ENCODE measurements at places on chromosomes 3 and 15. TPM values are rescaled to one million over a fixed set of nuclear protein-coding genes. Genes with fewer than 3 reads are reported as not detected.

RTP4 gene
- total RNA-seq: 3.6 TPM

GOLGA8G gene
- not detected for total RNA-seq

OR5K2 gene
- total RNA-seq: not detected

- no peak overlapping the region for H3K27ac ChIP-seq
- H3K4me1 ChIP-seq: no peaks in the 10 kb centered on the region
- H3K36me3 ChIP-seq: no peaks in the 10 kb centered on the region
- no peaks in the 10 kb centered on the region for H3K27me3 ChIP-seq
- no peak overlapping the region for H3K4me3 ChIP-seq
Observed at GRCh38 chr15:64740311-64741170, 34.8 kb downstream of the RBPMS2 start.

- peaks cover 19% of the 10 kb centered on the region for H3K36me3 ChIP-seq
Observed at GRCh38 chr3:171190668-171191067, 164.1 kb upstream of the SLC2A2 start.

FANCI gene
- 180 TPM for total RNA-seq

- no peak overlapping the region for H3K4me3 ChIP-seq
- peaks cover 37% of the 10 kb centered on the region for H3K36me3 ChIP-seq
- H3K4me1 ChIP-seq: peaks cover 11% of the 10 kb centered on the region
- H3K27me3 ChIP-seq: no peaks in the 10 kb centered on the region
- peak overlapping the region; percentile 20 for H3K27ac ChIP-seq
Observed at GRCh38 chr15:77034695-77035489, 36.0 kb downstream of the TSPAN3 start.

KPNA1 gene
- 47.4 TPM for total RNA-seq

GRCh38 chr3:152325136-152325535, 56.4 kb downstream of the MBNL1 start:
- peaks cover 36% of the 10 kb centered on the region for H3K36me3 ChIP-seq
- no peak overlapping the region for H3K4me3 ChIP-seq
- no peak for DNase-seq
- H3K27ac ChIP-seq: peak overlapping the region; percentile 31

MYO1E gene
- total RNA-seq: 20.3 TPM

GRCh38 chr3:47404955-47405790, 24.4 kb downstream of the PTPN23 start:
- H3K4me3 ChIP-seq: no peak overlapping the region
- no peaks in the 10 kb centered on the region for H3K4me1 ChIP-seq
- no peak overlapping the region for H3K27ac ChIP-seq
- H3K36me3 ChIP-seq: peaks cover 4% of the 10 kb centered on the region

DNA sequence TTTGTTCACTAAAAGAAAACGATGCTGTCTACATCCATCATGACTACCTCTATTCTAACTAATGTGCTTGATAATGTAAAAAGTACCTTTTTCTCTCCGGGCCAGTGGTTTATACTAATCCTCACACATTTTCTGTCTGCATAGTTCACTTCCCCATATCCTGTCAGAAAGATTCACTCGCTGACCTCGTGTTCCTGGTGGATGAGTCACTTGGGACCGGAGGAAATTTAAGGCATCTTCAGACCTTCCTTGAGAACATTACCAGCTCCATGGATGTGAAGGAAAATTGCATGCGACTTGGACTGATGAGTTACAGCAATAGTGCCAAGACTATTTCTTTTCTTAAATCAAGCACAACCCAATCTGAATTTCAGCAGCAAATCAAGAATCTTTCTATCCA, 33.8 kb downstream of the COL6A5 start:
- H3K27me3 ChIP-seq: peaks cover 6% of the 10 kb centered on the region
- no peaks in the 10 kb centered on the region for H3K36me3 ChIP-seq
- no peak overlapping the region for H3K4me3 ChIP-seq
- no peak for DNase-seq
- no peak overlapping the region for H3K27ac ChIP-seq

GRCh38 chr3:123663977-123664376, 79.1 kb upstream of the HACD2 start:
- H3K27me3 ChIP-seq: peaks cover 11% of the 10 kb centered on the region
- H3K36me3 ChIP-seq: no peaks in the 10 kb centered on the region
- no peak overlapping the region for H3K4me3 ChIP-seq
- DNase-seq: no peak

SAMMSON gene
- not detected for total RNA-seq

DNA sequence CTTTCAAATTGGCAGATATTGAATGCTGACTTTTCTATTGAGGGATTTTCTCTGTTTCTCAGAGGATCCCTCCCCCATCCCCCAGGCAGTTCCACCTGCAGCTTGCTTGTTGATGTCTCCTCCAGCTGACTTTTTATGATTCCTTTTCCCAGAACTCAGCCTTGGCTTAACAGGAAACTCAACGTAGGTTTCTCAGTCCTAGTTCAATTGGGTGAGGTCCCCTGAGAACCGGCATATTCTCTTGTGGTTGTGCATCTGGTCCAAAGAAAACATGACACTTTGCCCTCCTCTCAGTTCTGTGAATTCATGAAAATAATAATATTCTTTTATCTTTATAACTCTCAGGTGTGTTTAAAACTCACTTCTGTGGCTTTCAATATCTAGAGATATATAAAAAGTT, 1222.1 kb downstream of the OTOL1 start:
- H3K27ac ChIP-seq: no peak overlapping the region
- H3K27me3 ChIP-seq: no peaks in the 10 kb centered on the region
- no peak for DNase-seq
- H3K36me3 ChIP-seq: no peaks in the 10 kb centered on the region
- no peak overlapping the region for H3K4me3 ChIP-seq

GRCh38 chr3:113532698-113533533, 561 bp downstream of the SIDT1 start:
- DNase-seq: peak; percentile 63
- H3K36me3 ChIP-seq: peaks cover 26% of the 10 kb centered on the region
- H3K4me1 ChIP-seq: peaks cover 46% of the 10 kb centered on the region
- peak overlapping the region; percentile 97 for H3K4me3 ChIP-seq

MKRN3 gene
- total RNA-seq: 1.6 TPM

DNA sequence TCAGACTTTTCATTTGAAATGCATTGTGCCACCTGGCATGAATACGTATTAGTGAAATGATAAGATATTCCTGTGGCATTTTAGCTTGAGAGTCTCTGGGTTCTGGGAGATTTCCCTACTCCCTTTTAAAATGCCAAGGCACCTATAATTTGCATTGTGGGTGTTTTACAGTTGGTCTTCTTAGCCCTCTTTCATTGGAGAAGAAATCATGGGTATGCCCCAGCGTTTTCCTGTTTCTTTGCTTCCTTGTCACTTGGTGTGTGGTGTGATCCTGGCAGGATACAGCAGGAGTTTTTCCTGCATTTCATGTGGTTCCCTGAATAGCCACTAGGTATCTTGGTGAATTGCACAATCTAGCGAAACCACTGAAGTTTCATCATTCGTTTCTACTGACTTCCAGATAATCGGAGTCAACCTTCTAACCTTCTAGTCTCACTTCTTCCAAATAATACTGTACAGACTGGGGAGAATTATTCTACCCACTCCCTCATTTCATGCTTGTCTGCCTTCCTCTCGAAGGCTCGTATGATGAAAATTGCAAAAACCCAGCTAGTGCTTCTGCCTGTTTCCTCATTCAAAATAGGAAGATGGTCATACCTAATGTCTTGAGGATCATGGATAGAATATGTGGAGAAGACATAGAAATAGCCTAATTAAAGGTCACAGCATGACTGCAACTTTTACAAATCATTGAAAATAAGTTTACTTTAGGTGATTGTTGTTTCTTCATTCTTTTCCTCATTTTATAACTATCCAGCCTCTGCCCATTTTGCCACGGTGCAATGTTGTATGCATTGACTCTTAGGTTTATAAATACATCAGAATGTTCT, 2.6 kb downstream of the BHLHE40 start:
- H3K27me3 ChIP-seq: no peaks in the 10 kb centered on the region
- H3K27ac ChIP-seq: peak overlapping the region; percentile 91
- H3K4me3 ChIP-seq: peak overlapping the region; percentile 92
- DNase-seq: no peak

DNA sequence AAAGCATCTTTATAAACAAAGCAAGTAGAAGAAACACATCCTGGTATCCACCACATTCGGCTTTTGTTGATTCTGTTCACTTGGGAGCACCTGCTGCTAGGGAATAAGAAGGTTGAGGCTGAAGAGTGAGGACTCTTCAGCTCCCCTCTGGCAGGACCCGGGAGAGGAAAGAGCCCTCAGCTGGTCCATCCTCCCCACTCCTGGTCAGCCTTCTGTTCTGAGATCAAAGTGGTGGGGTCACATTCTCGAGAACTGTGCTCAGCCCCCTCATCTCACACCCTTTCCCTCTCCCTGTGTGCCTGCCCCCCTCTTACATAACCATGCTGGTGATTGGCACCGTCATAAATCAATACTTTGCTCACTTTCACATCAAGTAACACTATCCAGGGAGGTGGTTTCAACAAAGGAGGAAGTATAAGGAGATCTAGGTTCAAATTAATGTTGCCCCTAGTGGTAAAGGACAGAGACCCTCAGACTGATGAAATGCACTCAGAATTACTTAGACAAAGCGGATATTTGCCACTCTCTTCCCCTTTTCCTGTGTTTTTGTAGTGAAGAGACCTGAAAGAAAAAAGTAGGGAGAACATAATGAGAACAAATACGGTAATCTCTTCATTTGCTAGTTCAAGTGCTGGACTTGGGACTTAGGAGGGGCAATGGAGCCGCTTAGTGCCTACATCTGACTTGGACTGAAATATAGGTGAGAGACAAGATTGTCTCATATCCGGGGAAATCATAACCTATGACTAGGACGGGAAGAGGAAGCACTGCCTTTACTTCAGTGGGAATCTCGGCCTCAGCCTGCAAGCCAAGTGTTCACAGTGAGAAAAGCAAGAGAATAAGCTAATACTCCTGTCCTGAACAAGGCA, at the start of gene NR1I2:
TSS of gene NR1I2 (plus strand) at position 772 of the 869 bp plus-strand sequence.
- peaks cover 4% of the 10 kb centered on the region for H3K4me1 ChIP-seq
- H3K4me3 ChIP-seq: no peak within 1 kb of the TSS
- H3K27me3 ChIP-seq: peaks cover 1% of the 10 kb centered on the region
- DNase-seq: no peak
- H3K27ac ChIP-seq: no peak within 1 kb of the TSS

GRCh38 chr3:61819861-61820260, 258.5 kb downstream of the PTPRG start:
- no peak overlapping the region for H3K27ac ChIP-seq
- H3K36me3 ChIP-seq: no peaks in the 10 kb centered on the region
- no peaks in the 10 kb centered on the region for H3K4me1 ChIP-seq
- no peak for DNase-seq
- H3K27me3 ChIP-seq: peaks cover 1% of the 10 kb centered on the region

GRCh38 chr3:142026333-142026732, 123.0 kb downstream of the TFDP2 start:
- peaks cover 4% of the 10 kb centered on the region for H3K36me3 ChIP-seq
- peaks cover 29% of the 10 kb centered on the region for H3K4me1 ChIP-seq
- DNase-seq: no peak
- H3K27ac ChIP-seq: no peak overlapping the region
- H3K27me3 ChIP-seq: no peaks in the 10 kb centered on the region

DISP2 gene
- total RNA-seq: 0.09 TPM

- H3K27ac ChIP-seq: no peak overlapping the region
- H3K4me1 ChIP-seq: peaks cover 28% of the 10 kb centered on the region
- no peaks in the 10 kb centered on the region for H3K36me3 ChIP-seq
- H3K4me3 ChIP-seq: no peak overlapping the region
Observed at GRCh38 chr3:195893044-195893395, 15.3 kb downstream of the TNK2 start.

DNA sequence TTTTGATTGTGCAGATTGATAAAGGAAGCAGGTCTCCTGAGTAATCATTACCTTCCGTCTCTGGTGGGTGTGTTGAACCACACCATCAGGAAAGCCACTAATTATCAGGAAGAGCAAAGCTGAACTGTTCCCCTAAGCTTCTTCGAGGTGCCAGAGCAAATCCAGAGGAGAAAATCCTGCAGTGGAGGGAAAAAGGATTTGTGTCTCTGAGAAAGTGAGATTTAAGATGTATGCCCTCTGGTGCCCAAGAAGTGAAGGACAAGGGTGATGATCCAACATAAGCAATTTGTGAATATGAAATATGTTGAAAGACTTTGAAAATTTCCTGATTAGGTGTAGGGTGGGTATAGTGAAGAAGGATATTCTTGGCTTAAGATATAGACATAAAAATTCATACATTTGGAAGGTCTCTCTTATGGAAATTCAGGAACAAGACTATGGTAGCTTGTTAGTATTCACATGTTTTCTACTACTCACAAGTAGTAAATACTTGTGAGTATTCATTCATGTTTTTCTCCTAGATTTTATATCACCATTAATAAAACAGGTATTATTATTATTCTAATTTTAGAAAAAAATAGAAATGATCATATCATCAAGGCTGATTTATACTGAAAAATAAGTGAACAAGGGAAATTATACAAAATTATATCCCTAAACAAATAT, 34.8 kb downstream of the COMMD2 start:
- DNase-seq: peak; percentile 58
- no peaks in the 10 kb centered on the region for H3K4me1 ChIP-seq
- H3K27ac ChIP-seq: no peak overlapping the region
- no peaks in the 10 kb centered on the region for H3K36me3 ChIP-seq

- H3K27me3 ChIP-seq: no peaks in the 10 kb centered on the region
- H3K27ac ChIP-seq: no peak overlapping the region
- no peak overlapping the region for H3K4me3 ChIP-seq
- H3K36me3 ChIP-seq: peaks cover 57% of the 10 kb centered on the region
Observed at GRCh38 chr15:49225572-49226281, 55.7 kb downstream of the GALK2 start.

GRCh38 chr3:25910105-25910504, 120.2 kb downstream of the OXSM start:
- peaks cover 3% of the 10 kb centered on the region for H3K27me3 ChIP-seq
- no peaks in the 10 kb centered on the region for H3K36me3 ChIP-seq
- DNase-seq: no peak
- peaks cover 5% of the 10 kb centered on the region for H3K4me1 ChIP-seq
- no peak overlapping the region for H3K27ac ChIP-seq

EDEM1 gene
- 156 TPM for total RNA-seq

LMCD1 gene
- 2.2 TPM for total RNA-seq

DNA sequence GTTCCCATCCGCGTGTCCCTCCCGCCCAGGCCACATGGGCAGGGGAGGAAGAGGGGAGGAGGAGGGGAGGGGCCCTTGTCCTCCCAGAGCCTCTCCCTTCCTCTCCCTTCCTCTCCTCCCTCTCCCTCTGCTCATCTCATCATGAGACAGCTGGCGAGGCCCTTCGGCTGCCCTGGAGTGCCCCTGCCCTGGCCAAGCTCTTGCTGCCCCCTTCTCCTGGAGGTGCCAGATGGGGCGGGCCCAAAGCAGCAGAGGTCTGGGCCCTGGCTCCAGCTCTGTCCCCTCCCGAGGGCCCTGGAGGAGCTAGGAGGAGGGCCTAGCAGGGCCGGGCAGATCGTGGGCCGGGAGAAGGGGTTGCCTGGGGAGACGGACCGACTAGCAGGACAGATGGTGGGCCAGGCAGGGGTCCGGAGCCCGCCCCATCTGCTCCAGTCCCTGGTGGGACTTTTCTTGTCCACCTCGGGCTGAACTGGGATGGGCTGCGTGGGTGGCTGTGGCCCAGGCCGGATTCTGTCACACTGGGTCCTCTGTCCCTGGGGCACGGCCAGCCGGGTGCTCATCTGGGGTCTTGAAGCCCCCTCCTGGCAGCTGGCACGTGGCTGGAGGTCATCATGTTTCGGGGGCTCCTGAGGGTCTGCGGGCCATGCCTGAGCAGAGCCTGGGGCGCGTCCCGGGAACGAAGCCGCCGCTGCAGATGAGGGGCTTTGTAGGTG, 183.4 kb downstream of the GOLGA6L6 start:
- no peak overlapping the region for H3K4me3 ChIP-seq
- no peaks in the 10 kb centered on the region for H3K36me3 ChIP-seq
- H3K27ac ChIP-seq: no peak overlapping the region
- no peak for DNase-seq

Data from activated CD8-positive, alpha-beta T cell treated with anti-CD3 and anti-CD28 coated beads for 36 hours (primary cell).